ENCODE measurements at places on chromosomes 2 and 18.

DNA sequence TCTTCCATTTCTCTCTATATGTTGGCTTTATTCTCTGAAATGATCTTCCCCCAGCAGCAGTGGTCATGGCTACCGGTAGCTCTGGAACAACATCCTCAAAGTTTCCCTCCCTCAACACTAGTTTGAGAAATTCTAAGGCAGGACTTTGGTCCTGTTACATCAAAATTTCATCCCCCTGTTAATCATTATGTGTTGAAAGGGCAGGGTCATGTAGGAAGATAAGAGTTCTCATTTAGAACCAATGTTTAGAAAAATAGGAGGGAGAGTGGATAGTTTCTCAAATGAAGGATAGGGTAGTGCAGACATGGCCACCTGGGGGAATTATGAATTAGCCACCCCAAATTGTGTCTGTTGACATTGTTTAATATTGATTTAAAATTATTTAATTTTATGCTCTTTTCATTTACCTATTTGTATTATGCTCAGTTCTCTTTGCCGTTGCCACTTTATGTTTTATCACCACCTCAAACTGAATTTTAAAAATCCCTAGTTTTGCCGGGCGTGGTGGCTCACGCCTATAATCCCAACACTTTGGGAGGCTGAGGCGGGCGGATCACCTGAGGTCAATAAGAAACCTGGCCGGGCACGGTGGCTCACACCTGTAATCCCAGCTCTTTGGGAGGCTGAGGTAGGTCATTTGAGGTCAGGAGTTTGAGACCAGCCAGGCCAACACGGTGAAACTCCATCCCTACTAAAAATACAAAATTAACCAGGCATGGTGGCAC, 22.3 kb downstream of the EML4 start:
- DNase-seq: no peak

DNA sequence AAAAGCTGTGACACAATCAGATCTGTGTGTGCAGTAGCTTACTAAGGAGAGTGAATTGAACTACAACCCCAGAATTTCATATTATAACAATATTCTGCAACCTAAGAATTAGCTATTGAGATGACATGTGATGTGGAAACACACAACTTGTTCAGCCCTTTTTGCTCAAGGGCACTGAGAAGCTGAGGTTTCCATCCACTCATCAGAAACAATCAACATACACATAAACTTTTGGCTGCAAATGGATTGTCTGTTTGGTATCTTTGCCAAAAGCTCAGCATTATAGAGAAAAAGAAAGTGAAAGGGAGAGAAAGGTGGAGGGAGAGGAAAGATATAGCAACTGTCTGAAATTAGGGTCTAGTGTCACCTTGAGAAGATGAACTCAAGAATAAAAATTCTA, 117.2 kb upstream of the KLF7 start:
- DNase-seq: no peak

GRCh38 chr2:50492477-50492851, 539.5 kb downstream of the NRXN1 start:
- no peak for DNase-seq

GRCh38 chr2:69755862-69756467, 14.0 kb downstream of the ANXA4 start:
- no peak for DNase-seq

GRCh38 chr18:42619771-42620170, 495.7 kb downstream of the RIT2 start:
- no peak for DNase-seq

- DNase-seq: no peak
Observed at GRCh38 chr18:70363861-70364260, 75.0 kb downstream of the SOCS6 start.

- DNase-seq: no peak
Observed at GRCh38 chr2:176142281-176142680, 9.1 kb upstream of the HOXD4 start.

- no peak for DNase-seq
Observed at GRCh38 chr2:221929259-221929658, 357.2 kb upstream of the EPHA4 start.

DNA sequence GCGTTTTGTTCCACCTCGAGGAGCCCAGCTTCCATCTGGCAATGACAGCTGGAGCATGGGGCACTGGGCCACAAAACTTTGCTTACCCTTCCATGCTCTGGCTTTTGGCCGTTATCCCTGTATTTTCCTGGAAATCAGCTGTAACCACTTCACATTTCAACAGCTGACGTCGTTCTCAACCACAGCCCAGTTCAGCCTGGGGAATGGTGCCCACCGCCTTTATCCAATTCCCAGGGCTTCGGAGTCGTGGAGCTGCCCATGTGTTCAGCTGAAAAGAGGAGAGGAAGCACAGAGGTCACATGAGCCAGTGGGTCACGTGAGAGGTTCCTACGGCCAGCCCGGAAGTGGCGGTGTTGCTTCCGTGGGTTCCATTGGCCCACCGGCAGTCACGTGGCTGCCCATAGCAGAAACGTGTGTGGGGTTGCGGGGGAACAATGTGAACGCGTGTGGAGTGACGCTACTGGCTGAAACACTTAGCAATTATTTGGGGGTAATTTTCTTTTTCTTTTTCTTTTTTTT, 16.7 kb upstream of the EDAR start:
- DNase-seq: no peak

DNA sequence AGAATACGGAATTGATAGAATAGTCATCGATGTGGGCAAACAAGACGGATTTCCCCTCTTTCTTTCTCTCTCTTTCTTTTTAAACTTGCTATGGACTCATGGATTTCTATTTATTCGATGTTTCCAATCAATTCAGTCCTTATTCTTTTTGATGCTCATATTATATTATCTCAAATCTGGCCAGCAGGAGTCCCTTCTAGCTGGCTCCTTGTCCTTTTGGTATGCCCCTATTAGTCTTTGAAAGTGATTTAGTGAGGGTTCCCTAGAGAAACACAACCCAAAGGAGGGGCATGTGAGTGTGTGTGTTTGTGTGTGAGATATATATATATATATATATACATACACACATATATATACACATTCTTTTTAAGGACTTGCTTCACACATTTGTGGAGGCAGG, 23.5 kb upstream of the BIN1 start:
- DNase-seq: no peak

- DNase-seq: no peak
Observed at GRCh38 chr2:7378591-7378990, 461.4 kb downstream of the RNF144A start.

DNA sequence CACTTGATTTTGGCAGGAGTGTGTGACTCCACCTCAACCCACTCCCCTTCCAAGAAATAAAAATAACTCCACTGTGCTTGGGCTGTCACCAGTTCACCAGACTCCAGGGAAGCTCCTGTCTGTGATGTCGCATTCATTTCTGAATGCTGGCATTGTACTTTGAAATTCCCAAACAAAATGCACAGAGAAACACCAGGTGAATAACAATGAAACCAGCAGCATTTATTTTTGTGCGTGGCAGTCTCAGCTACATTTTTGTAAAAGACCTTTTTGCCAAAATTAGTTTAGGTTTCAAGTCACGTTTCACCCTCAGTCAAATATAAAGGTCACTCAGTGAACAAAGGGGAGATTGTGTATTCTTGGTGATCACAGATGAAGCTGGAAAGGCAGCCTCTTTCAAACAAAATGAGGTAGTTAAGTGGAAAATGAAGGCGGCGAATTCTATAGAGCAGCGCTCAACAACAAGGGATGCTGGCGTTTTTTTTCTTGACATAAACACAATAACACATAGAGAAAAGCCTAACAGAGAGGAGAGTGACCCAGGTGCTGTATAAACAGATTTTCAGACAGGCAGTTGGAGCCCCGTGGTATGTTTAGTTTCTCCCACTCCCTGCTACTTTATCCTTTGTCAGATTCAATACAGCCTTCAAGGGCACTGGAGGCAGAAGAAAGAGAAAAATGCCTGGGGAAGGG, 210.3 kb upstream of the GCFC2 start:
- DNase-seq: no peak

- no peak for DNase-seq
Observed at GRCh38 chr2:70143314-70144150, 47.3 kb downstream of the C2orf42 start.

DNA sequence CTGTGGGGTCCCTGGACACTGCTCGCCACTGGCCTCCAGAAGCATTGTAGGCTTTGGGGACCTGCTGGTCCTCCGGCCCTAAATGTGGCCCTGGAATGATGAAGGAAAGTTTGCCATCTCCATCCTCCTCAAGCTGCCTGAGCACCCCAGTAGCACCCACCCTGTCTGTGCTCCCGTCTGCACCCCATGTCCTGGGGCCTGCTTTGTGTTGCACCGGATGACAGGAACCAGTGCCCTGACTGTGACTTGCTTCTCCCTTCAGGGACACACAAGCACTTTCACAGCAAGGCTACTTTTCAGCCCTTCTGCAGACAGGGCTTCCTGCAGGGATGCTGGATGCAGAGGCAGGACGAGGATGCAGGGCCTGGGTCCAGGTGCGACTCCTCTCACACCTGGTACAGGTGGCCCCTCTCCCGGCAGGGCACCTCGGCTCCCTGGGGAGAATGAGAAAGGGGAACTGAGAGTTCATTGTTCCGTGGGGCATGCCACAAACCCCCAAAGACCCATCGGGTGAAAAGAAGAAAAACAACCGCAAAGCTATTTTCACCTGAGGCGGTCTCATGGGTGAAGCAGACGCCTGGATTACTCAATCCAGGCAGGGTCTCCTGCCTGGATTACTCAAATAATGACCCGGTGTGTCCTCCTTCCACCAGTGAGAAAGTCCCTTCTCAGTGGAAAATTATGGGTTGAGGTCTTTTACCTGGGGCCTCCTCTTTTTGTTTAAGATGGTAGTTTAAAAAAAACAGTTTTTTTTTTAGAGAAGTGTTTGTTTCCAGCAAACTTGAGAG, 74.9 kb downstream of the LONRF2 start:
- peak; percentile 60 for DNase-seq

GRCh38 chr18:35680139-35680551, 98.6 kb downstream of the GALNT1 start:
- DNase-seq: no peak

GRCh38 chr2:157932480-157933159, 56.5 kb upstream of the ACVR1 start:
- DNase-seq: no peak

DNA sequence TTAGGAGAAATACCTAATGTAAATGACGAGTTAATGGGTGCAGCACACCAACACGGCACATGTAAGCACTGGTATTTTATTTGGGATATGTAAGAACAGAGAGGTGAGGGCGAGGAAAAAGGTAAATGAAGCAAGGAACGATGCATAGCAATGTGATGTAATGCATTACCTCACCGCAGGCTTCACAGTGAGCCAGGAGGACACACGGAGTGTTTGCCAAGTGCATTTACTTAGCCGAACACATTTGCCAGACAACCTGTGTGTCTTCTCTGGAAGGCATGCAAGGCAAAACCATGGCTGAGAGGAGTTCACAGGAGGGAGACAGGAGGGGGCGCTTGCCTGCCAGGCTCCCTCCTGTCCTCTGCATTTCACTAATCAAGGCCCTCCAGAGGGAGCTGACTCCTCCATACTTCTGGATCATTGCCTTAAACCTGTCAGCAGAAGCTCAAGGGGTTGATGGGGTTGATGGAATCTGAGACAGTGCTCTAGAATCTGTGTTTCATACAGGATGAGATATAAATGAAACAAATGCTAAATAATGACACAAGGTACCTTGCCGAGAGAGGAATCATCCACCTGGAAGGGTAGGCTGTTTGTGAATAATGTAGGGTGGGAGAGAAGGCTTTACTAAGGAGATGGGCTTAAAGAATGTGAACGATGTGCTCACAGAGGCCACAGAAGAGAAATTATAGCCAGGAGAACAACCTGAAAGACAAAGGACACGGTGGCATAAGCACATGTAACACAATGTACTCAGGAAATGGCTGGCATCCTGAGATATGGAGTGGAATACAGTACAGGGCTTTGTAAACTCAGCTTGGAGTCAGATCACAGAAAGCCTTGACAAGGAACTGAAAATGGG, 9.1 kb upstream of the TPRKB start:
- no peak for DNase-seq

- DNase-seq: no peak
Observed at GRCh38 chr2:217204358-217204757, 344.5 kb upstream of the TNP1 start.

GRCh38 chr2:231714639-231715498, 6.5 kb downstream of the PTMA start:
- DNase-seq: peak; percentile 87

DNA sequence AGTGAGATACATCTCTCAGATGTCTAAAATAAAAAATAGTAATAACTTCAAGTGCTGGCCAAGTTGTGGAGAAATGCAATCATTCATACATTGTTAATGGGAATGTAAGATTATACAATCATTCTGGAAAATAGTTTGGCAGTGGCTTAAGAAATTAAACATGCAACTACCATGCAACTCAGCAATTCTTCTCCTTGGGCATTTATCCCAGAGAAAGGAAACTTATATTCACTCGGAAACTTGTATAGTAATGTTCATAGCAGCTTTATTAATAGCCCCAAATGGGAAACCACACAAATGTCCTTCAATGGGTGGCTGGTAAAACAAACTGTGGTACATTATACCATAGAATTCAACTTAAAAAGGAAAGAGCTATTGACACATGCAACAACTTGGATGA, 274.0 kb upstream of the SPRED2 start:
- no peak for DNase-seq

DNA sequence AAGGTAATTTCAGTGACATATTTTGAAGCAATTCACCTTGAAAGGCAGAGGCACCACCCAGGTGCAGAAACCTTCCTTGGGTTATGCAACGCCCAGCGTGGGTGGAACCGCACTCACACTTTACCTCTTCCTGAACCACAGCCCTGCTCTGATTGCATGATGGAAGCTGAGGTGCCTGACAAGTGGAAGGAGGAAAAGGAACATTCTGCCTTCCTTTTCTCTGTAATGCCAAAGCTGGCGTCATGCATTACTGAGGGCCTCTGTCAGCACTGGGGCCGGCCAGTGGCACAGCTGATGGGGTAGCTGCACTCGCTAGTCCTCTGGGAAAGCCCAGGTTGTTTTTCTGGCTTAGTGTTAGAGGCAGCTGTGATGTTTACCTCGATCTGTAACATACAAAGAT, 266.5 kb downstream of the NEDD4L start:
- no peak for DNase-seq

DNA sequence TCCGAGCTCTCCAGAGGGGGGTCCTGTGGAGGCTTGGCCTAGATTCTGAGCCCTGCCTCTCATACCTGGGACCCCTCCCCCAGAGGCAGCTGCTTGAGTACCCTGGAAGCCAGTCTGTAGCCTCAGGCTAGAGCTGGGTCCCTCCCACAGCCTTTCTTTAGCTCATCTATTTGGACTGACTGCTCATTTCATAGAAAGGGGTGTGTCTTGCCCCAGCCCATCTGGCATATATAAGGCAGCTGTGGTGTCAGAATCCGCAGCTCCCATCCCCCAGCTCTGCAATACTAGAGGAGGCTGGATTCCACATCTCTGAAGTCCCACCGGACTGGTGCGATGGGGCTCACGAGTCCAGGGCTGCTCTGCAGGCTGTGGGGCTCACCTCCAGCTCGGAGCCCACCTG, 26.1 kb downstream of the MPHOSPH10 start:
- no peak for DNase-seq

- no peak for DNase-seq
Observed at GRCh38 chr2:33665039-33665438, 65.9 kb upstream of the FAM98A start.

DNA sequence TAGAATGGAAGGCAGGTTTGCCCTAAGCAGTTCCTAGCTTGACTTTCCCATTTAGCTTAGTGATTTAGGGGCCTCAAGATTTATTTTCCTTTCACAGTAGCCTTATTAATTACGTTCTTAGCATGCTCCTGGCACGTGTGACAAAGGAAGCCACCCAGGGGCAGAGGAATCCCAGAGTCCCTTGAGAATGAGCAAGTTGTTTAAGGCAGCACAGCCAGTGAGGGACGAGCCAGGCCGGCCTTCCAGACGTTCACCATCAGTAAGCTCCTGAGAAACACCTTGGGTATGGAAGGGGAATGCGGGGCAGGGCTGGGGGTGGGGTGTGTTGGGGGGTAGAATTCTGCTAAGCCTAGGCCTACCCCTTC, 76.3 kb downstream of the SOWAHC start:
- DNase-seq: no peak

Measured in coronary artery (tissue), 2 donors.